Left renal pelvis (tissue), 4 donors: ENCODE measurements at places on chromosomes 7 and 10. TPM values are rescaled to one million over a fixed set of nuclear protein-coding genes. Genes with fewer than 3 reads are reported as not detected.
A peak's percentile ranks its signal among the peaks of the same experiment; 100 is the strongest.

GRCh38 chr7:38232502-38233366 is 40.7 kb downstream of the TARP start:
- no peak for DNase-seq

DNA sequence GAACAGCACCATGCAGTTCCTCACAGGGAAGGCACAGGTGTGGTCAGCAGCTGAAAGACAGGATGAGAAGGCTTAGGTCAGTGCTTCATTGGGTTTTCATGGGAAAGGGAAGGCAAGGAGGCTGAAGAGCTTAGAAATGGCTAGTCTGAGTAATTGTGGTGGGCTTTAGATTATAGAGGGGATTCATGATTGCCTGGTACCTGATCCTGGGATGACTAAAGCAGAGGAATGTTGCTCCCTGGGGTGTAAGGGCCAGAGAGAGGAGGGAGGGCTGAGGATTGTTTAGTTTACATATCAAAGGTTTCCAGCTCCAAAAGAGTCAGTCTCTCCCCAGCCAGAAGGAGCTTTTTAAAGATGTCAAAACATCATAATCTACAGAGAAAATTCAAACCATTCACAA is 396.3 kb upstream of the POM121L12 start:
- no peak for DNase-seq

DNA sequence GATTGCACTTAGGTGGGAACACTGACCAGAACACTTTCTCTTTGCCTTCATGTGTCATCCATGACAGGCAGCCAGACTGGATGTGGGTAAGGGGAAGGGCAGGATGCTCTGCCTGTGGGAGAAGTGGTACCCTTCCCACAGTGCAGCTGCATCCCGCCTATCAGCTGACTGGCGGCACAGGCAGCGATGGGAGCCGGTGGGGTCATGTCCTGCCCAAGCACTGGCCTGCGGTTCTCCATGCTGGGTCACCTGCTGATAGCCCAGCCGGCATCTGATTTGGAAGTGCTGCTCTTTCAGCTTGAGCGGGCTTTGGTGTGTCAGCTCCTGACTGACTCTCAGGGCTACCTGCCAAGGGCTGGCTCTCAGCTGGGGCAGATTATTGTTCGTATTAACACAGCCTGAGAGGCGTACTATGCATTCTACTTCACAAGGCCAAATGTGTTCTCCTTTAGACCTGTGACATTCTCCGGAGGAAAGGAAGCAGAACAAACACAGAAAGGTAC is 105.2 kb upstream of the PDLIM1 start:
- DNase-seq: no peak

- no peak for DNase-seq
These were observed 172.1 kb downstream of the DIP2C start for GRCh38 chr10:517241-517830.

DNA sequence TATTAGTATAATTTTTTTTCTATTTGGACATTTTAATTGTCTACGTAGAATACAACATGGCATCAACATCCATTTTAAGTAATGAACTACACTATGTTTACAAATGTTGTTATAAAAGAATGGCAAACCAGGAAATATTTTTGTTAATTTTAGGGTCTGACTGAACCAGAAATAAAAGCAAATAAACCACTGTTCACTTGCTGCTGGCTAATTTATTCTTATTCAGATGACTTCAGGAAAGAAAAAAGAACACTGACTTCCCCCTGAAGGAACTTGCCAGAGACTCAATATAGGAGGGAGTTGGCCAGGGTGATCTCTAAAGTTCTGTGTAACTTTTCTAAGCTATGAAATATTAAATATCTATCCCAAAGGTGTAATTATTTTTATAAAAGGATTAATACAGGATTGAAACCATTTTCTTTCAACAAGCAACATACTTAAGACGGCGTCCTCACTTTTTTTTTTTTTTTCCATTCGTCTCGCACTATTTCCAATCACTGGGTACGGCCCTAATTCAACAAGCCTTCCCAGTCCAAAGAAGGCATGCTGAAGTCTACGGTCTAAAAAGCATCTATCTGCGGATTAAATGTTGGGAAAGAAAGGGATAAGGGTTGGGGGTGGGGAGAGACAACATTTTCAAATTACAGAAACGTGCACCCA is 1.2 kb downstream of the USP6NL start:
- peak; percentile 31 for DNase-seq

DNA sequence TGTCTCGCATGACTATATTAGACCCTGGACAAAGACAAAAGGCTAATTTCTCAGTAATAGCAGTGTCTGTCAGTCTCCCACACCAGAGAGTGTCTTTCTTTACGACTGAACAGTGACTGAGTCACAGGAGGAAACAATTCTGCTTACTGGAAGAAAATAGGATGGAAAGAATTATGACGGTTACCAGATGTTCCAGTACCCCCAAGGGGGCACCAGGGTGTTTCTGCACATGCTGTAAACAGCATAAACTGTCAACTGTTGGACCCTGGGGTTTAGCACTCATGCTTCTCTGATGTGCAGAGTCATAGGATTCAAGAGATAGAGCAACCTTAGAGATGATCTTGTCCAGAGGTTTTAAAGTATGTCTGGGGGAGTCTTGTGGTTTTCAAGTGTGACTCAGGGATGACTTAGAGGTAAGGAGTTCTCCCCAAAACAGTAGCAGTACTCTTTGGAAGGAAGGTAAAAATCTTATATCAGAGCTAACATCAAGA is 291.7 kb downstream of the THSD7A start:
- no peak for DNase-seq

DNA sequence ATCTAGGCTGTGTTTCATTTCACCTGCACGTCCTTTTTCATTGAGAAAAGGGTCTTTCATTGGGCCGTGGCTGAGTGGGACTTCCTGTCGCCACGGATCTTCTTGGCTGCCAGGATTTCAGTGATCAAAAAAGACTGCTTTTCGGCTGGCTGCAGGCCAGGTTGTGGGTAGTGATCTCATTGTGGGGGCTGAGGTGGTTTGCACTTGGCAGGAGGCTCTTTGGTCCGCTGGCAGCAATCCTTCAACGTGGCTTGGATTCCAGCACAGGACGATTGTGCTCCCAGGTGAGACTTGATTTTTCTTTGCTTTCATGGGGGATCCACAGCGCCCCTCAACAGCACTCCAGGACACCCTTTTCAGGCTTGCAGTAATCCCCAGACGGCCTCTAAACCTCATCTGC is 29.0 kb upstream of the ZNF273 start:
- no peak for DNase-seq

- DNase-seq: no peak
These were observed 67.0 kb downstream of the DNAJB6 start for GRCh38 chr7:157403646-157404401.

DNA sequence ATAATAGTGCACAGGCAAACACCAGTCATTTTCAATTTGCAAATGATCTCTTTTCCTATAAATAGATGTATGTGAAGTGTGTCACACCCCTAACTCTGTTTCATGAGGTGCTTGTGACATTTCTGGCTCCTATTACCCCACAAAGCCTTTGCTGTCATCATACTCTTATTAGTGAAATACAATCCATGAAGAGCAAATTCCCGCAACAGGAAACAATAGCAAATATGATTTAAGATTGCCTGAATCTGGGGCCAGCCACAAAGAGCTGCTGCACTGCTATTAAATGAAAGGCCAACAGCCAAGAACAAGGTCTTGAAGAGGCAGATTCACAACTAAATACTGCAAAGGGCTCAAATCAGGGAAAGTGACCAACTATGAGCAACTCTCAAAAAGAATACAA is 96.3 kb upstream of the CAV2 start:
- no peak for DNase-seq

DNA sequence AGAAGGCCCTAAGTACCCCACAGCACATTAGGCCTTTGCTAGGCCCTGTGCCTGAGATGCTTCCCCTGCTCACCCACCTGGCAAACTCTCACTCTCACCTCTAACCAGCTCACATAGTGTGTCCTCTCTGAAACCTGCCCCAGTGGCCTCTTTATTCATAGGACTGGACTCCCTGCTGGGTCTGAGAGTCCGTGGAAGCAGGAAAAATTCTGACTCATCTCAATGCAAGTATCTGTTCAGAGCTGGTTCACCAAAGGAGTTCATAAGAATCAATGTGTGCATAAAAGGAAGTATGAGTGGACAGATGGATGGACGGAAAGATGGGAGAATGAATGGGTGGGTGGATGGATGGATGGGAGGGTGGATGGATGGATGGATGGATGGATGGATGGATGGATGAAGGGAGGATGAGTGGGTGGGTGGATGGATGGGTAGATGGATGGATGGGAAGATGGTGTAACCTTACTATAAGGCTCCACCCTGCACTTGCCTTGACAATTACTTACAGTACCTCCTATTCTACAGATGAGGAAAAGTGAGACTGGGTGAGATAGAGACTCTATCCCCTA is 111.2 kb upstream of the ZMIZ1 start:
- DNase-seq: no peak

DNA sequence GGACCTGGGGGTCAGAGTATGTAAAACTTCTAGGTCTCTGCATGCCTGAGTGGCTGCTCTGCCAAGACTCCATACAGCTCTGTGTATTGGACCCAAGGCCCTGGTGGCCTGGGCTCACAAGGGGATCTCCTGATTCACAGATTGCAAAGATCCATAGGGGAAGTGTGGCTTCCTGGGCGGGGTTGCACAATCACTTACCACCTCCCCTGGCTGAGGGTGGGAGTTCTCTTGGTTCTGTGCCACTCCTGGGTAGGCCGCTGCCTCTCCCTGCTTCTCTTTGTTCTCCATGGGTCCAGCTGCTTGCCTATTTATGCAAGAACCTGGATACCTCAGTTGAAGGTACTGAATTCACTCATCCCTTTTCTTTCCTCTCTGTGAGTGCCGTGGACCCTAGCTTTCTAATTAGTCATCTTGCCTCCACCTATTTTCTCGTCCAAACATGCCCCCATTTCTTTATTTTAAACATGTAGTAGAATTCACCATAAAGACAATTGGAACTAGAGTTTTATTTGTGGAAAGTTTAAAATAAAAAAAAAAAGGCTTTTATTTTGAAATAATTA is 18.5 kb upstream of the AGR3 start:
- no peak for DNase-seq

DNA sequence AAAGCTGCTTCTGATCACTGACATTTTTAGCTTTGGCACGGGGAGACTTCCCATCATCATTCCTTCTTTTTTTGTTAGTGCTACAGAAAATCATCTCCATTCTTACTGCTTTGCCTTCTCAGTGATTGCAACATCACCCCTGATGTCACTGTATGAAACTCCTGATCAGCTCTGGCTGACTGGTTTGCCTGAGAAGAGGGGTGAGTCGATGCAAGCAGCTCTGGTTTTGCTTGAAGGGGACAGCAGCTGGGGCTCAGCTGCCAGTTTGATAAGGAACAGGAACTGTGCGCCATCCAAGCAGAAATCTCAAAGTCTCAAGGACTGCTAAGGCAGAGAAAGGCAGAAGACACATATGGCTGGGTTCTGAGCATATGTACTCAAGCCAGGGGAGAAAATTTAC is 808.5 kb upstream of the CELF2 start:
- no peak for DNase-seq

GRCh38 chr7:69765879-69766278 is 167.6 kb downstream of the AUTS2 start:
- no peak for DNase-seq

GRCh38 chr7:100433592-100434296 is 2.6 kb downstream of the PPP1R35 start:
- DNase-seq: no peak

DNA sequence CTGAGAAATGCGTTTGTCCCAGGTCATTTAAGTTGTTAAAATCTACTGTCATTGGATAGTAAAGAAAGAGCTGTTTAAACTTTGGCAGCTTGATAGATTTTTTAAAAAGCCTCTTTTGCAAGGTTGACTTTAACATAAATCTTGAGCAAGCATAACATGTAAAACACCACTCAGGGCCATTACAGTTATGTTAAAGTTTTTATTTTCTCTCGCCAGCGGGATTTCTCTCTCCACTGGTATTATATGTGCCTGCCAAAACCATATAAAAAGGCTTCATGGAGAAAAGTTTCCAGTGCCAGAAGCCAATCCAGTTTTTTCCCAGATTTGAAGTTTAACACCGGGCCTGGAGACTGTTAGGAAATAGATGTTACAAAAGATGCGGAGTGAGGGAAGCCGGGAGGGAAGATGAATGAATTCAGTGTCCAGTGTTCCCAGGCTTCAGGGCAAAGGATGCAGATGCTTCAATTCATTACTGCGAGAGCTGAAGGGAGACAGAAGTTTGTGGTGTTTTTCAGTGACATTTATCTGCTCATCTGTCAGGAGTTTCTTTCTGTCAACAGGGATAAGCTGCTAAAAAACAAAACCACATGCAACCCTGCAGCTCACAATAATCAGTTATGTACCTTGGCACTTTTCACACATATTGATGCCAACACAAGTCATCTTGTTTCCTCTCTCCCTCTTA is 155.5 kb downstream of the SPAG6 start:
- DNase-seq: no peak

DNA sequence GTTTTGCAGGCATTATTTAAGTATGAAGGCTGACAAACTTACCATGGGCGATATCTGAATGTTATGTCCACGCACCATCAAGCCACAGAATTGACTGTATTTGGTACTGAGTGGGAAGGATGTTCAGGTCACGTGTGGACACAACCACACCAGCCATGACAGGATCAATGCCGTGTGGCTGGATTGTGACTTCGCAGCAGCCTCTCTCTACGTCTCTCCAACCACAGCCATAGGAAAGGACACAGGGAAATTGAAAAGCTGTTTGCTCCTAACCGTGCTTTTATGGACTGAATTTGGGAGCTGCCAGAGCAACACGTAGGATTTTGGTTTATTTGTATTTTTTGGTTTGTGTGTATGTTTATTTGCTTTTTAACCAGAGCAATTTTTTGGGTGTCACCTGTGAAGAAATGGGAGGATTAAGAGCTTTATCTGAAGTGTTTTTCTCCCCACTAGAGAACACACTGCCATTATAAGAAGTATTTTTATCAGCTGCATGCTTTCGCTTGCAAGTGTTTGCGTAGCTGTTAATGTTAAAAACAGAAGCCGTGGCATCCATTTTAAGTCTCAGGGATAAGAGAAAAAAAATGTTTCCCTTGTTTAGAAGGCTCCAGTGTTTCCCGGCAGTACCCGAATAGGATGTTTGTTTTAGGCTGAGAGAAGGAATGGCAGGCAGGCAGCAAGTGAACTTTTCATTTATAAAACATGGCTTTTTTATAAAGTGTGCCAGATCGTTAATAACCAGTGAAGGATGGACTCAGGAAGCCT is 401.1 kb upstream of the NFE2L3 start:
- DNase-seq: no peak

DNA sequence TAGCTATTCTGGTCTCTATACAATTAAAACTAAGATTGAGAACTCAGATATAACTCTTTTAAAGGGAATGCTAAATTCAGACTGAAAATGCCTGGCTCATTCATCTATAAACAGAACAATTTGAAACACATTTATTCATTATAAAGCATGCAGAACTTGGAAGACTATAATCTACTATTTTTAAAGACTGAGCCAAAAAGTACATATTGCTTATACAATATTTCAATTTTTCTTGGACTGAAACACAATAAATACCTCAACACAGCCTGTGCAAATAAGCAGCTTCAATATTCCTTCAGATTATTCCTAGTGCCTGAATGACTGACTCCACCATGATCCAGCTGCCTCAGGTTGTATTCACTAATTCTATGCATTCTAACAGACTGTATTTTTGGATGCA is 15.5 kb upstream of the PHYH start:
- DNase-seq: no peak

- no peak for DNase-seq
These were observed 561.6 kb downstream of the TCERG1L start for GRCh38 chr10:130749911-130750310.

The AKR1C8 gene
- polyA plus RNA-seq: 0.11 TPM

The GIMAP8 gene
- polyA plus RNA-seq: 8.8 TPM

The THSD7A gene
- polyA plus RNA-seq: 62.2 TPM

The SLC25A40 gene
- polyA plus RNA-seq: 38.9 TPM

The GLI3 gene
- polyA plus RNA-seq: 15.7 TPM

The CTAGE6 gene
- not detected for polyA plus RNA-seq
